Activated T-cell treated with anti-CD3 and anti-CD28 coated beads for 1 hour (primary cell): ENCODE measurements at places on chromosomes 2 and 18.
A peak's percentile ranks its signal among the peaks of the same experiment; 100 is the strongest.

- no peak for DNase-seq
Observed at GRCh38 chr2:29317077-29317517, 201.9 kb downstream of the CLIP4 start.

- DNase-seq: no peak
Observed at GRCh38 chr2:56741601-56742102, 557.9 kb downstream of the CCDC85A start.

DNA sequence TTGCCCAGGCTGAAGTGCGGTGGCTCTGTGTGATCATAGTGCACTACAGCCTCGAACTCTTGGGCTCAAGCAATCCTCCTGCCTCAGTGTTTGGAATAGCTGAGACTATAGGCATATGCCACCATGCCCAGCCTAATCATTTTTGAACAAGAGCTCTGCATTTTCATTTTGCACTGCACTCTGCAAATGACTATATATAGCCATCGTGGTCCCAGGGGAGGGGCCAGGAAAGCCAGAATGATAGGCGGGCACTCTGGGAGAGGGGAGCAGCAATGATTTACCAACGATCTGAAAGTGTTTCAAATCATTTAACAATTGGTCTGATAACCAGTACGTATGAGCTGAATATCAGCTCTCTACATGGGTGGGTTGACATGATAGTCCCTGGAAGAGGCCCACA is 22.3 kb upstream of the ST3GAL5 start:
- DNase-seq: no peak

GRCh38 chr18:74292541-74292858 is 737 bp upstream of the CYB5A start:
- no peak for DNase-seq

DNA sequence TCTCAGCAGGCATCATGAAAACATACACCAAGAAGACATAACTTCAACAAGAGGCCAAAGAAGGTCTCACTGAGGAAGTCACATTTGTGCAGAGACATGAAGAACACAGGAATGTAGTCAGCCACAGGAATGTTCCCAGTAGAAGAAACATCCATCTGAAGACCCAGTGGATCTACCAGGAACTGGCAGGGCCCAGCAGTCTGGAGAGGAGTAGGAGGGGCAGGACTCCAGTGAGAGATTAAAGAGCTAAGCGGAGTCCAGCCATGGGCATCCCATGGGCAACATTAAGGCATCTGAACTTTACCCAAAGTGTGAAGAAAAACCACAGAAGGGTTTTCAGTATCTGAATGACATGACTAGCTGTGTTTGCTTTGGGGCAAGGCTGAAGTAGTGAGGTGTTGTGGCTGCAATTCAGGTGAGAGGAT is 103.1 kb downstream of the UPP2 start:
- no peak for DNase-seq

DNA sequence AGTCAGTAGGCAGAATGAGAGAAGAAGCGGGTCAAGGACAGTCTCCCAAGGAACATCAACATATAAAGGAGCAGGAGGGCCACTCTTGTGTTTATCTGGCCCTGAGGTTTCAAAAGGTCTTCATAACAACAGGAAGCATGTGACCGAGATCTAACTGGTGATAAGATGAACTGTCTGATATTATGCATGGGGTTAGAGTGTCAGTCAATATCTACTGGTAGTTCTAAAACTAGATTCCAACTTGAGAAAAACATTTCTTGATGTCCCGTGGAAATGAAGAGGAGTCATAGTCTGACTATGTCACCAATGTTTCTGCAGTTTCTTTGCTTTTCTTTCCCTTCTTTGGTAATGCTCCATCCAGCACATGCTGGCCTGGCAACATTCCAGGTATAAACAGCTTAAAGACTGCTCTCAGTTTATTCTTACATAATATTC is 77.5 kb upstream of the ITPRID2 start:
- DNase-seq: no peak

DNA sequence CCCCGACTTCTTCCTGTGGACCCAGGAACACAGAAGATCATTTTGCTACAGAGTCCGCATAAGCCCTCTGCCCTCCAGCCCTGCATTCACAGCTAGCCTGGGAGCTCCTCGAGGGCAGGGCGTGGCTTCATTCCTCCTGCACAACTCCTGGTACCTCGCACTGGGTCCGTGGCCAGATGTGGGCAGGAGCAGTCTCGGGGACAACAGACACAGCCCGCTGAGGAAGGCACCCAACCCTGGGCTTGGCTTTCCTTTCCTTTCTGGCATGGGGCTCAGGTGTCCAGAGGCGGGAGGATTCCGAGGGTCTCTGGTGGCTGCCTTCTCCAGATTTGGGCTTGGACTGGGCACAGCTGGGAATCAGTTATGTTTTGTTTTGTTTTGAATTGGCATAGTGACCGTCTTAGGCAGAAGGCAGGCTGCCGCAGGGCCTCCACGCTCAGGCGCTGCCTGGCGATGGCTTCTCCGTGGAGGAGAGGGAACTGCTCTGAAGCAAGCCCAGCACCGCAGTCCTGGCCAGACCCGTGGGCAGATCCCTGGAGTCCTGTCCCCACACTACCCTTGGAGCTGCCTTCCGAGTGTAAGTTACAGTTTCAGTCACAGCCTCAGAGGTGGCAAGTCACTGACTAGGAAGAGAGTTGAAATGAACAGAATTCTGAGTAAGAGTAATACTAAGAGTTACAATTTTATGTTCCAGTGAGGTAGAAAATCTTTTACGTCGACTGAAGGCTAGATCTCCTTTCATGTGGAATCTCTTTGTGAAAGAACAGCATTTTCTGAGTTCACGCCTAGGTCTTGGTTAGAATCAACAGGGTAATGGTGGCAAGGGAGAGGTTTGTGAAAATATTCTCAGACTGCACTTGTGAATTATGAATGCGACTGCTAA is 47.9 kb downstream of the LDLRAD4 start:
- DNase-seq: no peak

DNA sequence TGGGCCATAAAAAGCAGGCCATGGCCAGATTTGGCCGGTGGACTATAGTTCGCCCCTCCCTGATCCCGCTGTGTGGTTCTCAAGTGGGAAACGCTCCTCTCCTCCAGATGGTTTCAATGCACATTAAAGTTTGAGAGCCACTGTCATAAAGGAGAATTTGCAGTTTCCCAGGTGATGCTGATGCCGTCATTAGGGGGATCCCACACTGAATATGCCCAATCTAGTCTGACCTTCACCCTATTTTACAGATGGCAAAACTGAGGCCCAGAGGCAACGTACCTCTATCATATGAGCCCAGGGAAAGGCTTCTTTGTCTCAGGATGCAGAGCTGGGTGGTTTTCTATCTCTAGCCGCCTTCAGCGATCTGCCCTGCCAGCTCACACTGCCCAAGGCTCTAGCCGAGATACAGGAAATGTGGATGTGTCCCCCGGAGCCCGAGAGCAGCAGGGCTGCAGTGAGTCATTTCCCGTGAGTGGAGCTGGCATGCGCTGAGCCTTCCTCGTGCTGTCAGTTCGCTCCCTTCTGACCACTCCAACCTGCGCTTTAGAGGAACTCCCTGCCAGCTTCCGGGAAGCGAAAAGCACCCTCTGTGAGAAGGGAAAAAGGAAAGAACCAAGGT is 116.2 kb downstream of the SMAD7 start:
- peak; percentile 54 for DNase-seq

DNA sequence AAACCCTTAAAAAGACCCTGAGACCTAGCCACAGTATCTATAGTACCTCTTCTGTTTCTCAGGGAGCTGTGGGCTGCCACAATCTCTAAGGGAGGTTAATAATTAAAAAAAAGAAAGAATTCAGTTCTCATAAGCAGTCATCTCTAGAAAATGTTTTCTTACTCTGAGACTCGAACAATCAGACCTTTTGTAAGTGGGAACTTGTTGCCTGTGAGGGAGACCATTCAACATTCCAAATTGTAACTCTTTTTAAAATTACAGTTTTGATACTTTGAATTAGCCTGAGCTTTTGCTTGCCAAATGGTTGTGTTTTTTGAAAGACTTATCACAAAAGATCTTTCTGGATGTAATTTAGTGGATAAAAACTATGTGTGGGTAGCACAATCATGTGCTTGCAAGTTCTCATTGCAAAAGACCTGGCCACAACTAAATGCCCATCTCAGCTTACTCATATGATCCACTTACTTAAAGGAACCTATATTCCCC is 33.3 kb downstream of the IL1R2 start:
- DNase-seq: no peak

- no peak for DNase-seq
Observed at GRCh38 chr18:2212598-2213205, 358.6 kb downstream of the METTL4 start.

DNA sequence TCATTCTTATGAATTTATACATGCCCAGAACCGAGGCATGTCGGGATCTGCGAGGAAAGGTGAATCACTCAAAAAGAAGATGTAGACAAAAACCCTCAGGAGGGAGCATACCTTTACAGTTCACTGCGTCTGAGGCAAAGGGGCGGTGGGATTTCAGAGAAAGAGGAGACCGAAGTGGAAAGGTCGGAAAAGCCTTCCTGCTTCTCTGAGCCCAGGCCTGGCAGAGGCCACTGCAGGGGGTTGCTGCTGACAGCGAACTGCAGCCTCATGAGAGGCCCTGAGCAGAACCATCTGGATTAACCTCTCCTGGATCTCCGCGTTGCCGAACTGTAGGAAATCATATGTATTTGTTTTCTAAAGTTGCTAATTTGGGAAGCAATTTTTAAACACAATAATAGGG is 713.1 kb upstream of the SOX11 start:
- DNase-seq: no peak

GRCh38 chr2:64325852-64326577 is 127.9 kb upstream of the LGALSL start:
- peak; percentile 6 for DNase-seq

GRCh38 chr2:70017962-70018361 is 56.5 kb upstream of the ASPRV1 start:
- no peak for DNase-seq

- DNase-seq: no peak
Observed at GRCh38 chr2:206693399-206694137, 24.6 kb downstream of the DYTN start.

GRCh38 chr18:37529863-37530262 is 35.7 kb downstream of the CELF4 start:
- DNase-seq: no peak

- DNase-seq: no peak
Observed at GRCh38 chr2:197514754-197515153, 1.1 kb upstream of the MOB4 start.

DNA sequence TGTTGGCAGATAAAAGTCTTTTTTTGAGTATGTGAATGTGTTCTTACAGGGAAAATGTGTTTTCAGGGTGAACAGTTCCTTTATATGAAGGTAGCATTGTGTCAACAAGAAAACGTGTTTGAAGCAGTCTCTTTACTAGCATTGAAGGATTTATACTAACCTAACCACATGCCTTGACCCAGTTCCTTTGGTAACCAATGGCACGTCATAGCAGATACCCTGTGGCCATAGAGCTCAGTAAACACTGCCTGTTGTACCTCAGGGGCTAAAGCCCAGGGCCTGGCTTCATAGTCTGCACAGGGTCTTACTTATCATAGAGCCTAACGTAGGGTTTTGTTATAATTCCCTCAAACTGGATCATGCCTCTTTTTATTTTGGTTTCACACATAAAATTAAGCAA is 32.1 kb upstream of the NFU1 start:
- no peak for DNase-seq

DNA sequence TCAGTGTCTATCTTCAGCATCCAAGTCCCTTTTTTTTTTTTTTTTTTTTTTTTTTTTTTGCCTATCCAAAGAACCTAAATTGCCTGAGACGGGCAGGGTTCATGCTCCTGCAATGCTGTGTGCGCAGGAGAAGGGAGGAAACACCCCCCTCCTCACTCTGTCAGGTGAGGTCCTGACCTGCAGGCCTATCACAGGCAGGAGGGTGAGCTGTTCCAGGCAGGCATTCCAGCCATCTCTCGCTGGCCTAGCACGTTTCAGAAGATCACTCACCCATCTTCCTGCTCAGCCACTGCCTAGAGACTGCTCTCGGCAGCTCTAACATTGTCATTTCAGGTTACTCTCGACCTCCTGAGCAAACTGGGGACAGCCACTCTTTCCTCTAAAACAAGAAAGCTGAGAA is 48.4 kb upstream of the LAPTM4A start:
- DNase-seq: no peak

DNA sequence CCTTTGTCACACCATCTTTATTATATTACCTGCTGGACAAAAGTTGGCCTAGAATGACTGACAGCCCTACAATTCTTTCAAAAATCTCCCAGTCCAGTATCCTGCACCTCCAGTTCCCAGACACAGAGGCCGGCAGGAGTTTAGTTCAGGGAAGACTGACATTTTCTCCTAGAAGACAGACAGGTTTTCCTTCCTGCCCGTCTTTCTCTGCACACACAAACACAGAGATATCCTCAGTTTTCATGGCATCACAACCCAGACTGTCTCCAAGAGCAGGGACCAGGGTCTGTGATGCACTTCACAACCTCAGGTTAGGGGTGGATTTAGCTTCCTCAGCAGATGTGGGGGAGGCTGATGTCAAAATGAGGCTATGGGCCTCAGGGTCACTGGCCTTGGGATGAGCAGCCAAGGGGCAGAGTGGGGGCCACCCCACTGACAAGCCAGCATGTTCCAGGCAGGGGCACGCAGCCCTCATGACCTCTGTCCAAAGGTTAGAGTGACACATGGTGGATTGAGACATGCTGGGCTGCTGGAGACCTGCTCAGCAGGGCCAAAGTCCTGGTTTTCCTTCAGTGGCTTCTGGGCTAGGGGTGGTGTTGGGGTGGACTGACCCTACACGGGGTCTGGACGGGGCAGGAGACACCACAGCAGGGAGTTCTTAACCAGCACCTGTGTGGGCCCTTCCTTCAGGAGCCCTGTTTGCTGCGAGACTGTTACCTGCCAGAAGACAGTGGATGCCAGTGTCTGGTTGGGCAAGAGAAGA is 70.5 kb downstream of the SFXN5 start:
- no peak for DNase-seq

- DNase-seq: no peak
Observed at GRCh38 chr2:84958135-84959059, 12.6 kb upstream of the KCMF1 start.
